ENCODE measurements at places on chromosomes 12 and 14.
A peak's percentile ranks its signal among the peaks of the same experiment; 100 is the strongest.

DNA sequence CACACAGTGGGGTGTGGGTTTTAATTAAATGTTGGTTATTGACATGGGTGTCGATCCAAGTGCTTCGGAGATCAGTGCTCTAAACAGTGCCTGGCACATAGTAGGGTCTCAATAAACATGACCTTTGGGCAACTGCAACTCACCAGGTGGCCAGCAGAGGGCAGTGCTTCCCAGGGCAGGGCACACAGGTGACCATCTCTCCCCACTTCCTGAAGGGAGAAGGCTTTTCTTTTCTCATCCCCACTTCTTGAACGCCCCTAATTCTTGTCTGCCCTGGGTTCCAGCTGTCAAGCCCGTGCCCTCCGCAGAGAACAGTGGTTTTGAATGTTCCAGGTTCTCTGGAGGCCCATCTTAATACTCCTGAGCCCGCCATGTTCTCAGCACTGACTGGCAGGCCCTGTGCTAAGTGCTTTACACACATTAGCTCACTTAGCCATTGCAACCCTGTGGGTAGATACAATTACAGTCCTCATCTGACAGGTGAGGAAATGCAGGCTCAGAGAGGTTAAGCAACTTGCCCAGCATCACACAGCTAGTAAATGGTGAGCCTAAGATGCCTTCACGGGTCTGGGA is 16.3 kb downstream of the RAPGEF3 start:
- DNase-seq, result peak; percentile 46

DNA sequence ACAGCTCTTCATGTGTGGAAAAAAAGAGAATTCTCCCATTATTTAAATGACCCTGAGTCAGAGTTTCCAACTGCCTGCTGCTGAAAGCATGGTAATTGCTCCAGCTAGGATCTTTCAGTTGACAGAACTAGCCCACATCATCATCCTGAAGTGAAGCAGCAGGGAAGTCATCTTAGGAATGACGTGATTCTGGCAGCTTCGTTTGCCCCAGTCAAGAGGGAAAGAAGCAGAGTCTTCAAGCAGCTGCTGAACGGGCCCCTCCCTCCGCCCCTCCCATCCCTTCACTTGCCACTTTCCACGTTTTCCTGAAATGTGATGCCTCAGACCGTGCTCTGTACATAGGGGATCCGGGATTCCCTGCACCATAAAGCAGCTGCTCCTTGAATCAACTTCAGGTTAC is 455.0 kb upstream of the TMEM132C start:
- DNase-seq, result no peak

GRCh38 chr14:75548544-75548943 is 26.3 kb downstream of the BATF start:
- DNase-seq, result no peak

GRCh38 chr12:57845478-57846284 is 848 bp downstream of the CTDSP2 start:
- no peak for DNase-seq
